ENCODE measurements at places on chromosomes 5 and 9.

GRCh38 chr5:61638476-61638875 lies 306.4 kb downstream of the ZSWIM6 start:
- no peak for DNase-seq

DNA sequence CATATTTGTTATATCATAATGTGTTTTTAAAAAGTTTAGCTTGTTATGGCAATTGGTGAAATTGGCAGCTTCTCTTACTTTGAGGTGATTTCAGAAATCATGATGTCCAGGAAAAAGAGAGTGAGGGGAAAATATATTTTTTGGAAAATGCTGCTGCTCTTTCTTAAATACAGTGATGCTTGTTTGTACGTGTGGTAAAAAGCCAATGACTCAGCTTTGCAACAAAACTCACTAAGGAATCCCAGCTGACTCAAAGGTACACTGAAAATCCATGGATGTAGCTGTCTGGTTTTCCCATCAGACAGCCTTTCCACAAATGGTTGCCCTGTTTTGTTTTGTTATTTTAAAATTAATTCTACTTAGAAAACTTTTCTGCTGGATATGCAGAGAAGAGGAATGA lies 306.4 kb upstream of the PAPPA start:
- DNase-seq = peak; percentile 50

DNA sequence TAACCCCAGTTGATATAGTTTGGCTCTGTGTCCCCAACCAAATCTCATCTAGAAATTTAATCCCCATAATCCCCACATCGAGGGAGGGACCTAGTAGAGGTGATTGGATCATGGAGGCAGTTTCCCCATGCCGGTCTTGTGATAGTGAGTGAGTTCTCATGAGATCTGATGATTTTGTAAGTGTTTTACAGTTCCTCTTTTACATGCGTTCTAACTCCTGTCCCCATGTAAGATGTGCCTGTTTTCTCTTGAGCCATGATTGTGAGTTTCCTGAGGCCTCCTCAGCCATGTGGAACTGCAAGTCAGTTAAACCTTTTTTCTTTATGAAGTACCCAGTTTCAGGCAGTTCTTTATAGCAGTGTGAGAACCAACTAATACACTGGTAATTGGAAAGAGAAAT lies 73.6 kb downstream of the CDH12 start:
- DNase-seq = no peak

GRCh38 chr9:15837079-15837679 lies 284.3 kb downstream of the CCDC171 start:
- DNase-seq = peak; percentile 55

DNA sequence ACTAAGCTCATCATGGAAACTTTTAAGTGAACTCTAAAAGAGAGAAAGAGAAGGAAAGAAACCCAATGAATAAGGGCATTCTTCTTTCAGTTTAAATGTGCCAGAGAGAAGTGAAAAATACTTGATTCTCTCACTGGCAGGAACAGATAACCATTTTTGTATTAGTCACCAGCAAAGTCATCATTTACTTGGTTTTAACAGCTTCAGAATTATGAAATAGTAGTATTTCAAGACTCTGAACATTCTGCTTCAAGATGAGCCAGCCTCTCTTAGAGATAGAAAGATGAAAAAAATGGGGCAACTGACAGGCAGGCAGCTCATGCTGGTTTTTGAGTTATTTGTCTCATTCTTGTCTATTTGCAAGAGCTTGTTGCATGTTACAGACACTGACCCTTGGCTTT lies 103.5 kb downstream of the GCNT1 start:
- DNase-seq = peak; percentile 61

DNA sequence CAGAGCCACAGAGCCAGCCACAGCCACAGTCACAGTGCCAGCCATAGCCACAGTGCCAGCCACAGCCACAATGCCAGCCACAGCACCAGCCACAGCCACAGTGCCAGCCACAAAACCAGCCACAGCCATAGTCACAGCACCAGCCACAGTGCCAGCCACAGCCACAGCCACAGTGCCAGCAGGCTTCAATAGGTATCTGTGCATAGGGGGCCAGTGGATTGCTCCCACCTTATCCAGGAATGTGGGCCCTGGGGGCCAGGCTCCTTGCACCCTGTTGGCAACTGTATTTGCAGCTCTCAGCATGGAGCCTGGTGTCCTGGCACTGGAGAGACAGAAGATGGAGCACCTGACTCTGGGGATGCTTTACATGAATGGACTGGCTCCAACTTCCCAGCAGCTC lies 111.7 kb upstream of the IRX2 start:
- DNase-seq = no peak
